ENCODE measurements at places on chromosomes 16 and 17.
A peak's percentile ranks its signal among the peaks of the same experiment; 100 is the strongest.

DNA sequence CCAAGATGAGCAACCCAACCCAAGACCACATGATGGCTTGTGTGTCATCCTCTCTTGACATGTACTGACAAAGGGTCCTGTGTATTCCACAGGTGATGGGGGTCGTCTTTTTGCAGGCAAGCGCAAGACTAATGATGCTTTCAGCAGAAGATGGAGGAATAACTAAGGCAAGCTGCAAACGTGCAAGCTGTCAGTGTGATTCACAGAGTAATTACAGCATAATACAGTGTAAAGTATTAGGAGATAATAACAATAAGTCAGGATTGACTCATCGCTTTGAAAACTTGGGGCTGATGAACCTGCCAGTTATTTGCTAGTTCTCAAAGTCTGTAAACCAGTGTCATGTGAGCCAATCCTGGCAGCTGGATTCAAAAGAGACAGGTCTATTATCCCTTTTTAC lies 41.6 kb upstream of the ASIC2 start:
- DNase-seq, result no peak

- no peak for DNase-seq
Observed at GRCh38 chr17:78476973-78477372, 98.5 kb downstream of the PGS1 start.

- no peak for DNase-seq
Observed at GRCh38 chr16:68360956-68361355, 50.1 kb downstream of the PRMT7 start.

DNA sequence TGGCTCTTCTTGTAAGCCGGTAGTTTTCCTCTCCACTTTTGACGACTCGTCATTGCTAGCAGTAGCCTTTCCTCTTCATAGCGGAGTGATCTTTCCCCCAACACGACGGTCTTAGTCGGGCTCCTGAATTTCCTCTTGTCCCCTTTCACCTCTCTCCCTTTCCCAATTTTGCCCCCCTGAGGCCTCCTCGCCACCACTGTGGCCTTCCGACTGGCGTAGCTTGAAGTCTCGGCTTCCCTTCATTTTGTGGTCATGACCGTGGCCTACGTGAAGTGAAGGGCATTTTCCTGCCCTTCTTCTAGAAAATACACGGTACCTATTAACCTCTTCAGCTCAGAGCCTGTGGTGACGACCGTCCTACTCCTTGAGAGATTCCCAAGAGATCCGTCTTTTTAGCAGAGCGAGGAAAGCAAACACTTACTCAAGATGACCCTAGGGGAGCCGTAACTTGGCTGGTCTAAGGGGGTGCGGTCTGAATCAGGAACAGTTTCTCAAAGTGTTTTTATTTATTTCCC lies 787 bp downstream of the PRKAR1A start:
- DNase-seq, result no peak

DNA sequence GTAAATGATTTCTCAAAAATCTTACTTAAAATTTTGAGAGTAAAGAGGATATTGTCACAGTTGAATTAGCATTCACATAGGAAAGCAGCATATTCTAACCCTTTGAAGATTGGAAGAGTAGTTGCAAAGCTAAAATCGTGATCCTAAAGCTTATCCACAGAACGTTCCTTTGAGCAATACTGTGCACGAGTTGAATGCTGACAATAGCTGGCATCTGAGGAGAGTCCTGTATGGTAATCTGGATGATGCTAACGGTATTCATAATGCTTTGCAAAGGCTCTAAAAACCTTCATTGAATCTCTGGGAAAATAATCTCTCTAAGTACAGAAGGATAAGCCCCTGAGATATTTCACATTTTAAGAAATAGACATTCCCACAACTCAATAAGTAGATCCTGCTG lies 354.6 kb downstream of the CDH8 start:
- DNase-seq, result no peak

GRCh38 chr16:14240964-14241363 lies 169.8 kb downstream of the MRTFB start:
- no peak for DNase-seq

DNA sequence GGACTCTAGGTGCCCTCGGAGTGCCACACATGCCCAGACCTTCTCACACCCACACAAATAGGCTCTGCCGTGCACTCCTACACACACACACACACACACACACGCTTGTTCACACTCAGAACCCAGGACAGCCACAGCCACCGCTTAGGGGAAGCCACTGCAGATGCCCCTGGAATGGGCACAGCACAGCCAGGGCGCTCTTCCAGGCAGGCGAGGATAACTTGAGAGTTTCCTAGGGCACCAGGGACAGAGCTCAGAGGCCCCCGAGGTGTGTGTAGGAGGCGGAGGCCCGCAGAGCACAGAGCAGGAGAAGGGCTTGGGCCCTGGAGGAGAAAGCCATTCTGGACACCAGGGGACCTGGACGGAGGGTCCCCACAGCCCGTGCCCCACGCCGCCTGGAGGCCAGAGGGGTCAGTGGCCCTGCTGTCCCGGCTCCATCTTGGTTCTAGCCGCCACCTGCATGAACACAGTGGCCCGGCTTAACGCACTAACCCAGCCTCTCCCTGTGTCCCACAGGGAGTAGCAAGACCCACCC lies 21.0 kb downstream of the TRARG1 start:
- no peak for DNase-seq

- DNase-seq, result no peak
Observed at GRCh38 chr17:13833921-13834320, 232.2 kb upstream of the HS3ST3A1 start.

GRCh38 chr17:55377671-55378275 lies 43.9 kb downstream of the MMD start:
- no peak for DNase-seq

DNA sequence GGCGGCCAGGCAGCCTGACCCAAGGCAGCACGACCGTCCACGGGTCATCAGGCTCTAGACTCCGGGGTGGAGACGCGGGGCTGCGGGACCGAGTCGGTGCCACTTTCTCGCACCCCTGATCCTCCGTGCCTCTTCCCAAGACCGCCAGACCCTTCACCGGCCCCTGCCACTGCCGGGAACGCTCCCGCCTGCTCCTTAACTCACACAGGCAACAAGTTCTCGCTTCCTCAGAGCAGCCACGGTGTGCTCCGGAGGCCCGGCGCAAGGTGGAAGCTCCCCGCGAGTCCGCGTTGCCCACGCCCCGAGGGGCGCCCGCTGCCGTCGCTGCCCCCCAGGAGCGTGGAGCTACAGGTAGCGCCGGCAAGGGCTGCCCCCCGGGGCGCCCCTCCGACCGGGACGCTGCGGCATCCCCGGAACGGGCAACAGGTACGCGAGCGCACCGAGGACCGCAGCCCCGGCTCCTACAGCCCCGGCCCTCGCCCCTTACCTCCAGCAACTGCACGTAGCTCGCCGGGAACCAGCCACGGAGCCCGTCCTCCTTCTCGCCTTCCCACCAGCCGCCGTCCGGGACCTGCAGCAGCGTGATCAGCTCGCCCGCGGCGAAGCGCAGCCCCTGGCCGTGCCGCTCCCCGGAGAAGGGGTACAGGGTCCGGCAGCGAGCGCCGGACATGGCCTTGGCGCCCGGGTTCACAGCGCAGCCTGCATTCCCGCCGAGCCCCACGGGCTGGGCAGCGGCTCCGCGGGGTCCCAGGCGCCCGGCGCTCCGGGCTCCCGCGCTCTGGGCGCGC lies 491 bp downstream of the GAS7 start:
- DNase-seq, result peak; percentile 75

GRCh38 chr17:38559051-38559879 lies 46.5 kb downstream of the SRCIN1 start:
- DNase-seq, result no peak

All from left forelimb (tissue), 1 donor.